Activated CD4-positive, alpha-beta T cell treated with anti-CD3 and anti-CD28 coated beads for 36 hours (primary cell): ENCODE measurements at places on chromosomes 2 and 18.

DNA sequence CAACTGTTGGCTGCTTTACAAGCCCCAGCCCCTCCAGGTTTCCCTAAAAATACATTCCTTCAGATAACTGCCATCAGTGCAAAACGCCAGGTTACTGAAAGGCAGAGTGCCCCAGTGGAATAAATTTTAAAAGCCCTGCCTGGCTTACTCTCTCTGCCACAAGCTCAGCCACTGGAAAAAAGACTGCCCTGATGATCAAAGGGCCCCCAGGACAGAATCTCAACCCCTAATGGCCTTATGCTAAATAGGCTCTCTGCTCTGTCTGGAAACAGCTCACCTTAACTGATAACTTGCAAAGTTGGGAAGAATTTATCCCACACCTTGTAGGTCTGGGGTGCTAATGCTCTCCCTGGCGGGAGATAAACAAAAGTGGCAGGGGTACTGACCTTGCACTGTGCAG is 33.9 kb downstream of the CFAP53 start:
- no peak for DNase-seq
- H3K27ac ChIP-seq = no peak overlapping the region
- no peaks in the 10 kb centered on the region for H3K36me3 ChIP-seq

- peaks cover under 1% of the 10 kb centered on the region for H3K36me3 ChIP-seq
- peaks cover 35% of the 10 kb centered on the region for H3K27me3 ChIP-seq
- H3K4me3 ChIP-seq = no peak overlapping the region
- H3K27ac ChIP-seq = no peak overlapping the region
- peaks cover 5% of the 10 kb centered on the region for H3K4me1 ChIP-seq
These were observed 413 bp downstream of the ALKAL2 start for GRCh38 chr2:287471-287885.

- H3K36me3 ChIP-seq = no peaks in the 10 kb centered on the region
- H3K4me1 ChIP-seq = peaks cover 7% of the 10 kb centered on the region
- no peaks in the 10 kb centered on the region for H3K27me3 ChIP-seq
- H3K4me3 ChIP-seq = peak overlapping the region; percentile 24
- DNase-seq = peak; percentile 34
These were observed 151.6 kb downstream of the DTNB start for GRCh38 chr2:25521665-25522387.

DNA sequence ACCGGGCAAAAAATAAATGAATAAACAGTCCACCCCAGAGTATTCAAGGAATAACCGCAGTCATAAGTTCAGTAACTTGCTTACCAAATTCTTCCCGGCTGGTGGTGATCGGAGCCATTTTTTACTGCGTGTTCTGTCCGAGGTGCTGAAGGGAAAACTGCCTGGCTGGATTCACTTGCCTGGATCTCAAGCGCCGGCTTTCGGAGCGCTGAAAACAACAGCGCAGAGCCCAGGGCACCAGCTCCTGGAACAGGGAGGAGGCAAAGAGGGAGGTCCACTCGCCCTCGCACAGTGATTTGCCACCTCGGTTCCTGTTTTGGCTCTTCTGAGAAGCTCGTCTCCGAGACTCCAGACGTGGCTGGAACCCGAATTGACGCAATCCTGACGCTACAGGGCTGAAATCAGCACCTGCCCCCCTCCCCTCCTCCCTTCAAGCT is at the start of gene SYT4:
Gene SYT4 (minus strand): TSS at position 327 of the 437 bp plus-strand sequence. CDS start 209 bp downstream, at position 118.
- no peaks in the 10 kb centered on the region for H3K4me1 ChIP-seq
- DNase-seq = peak; percentile 6
- no peak within 1 kb of the TSS for H3K27ac ChIP-seq
- H3K4me3 ChIP-seq = no peak within 1 kb of the TSS
- H3K27me3 ChIP-seq = peaks cover 3% of the 10 kb centered on the region

DNA sequence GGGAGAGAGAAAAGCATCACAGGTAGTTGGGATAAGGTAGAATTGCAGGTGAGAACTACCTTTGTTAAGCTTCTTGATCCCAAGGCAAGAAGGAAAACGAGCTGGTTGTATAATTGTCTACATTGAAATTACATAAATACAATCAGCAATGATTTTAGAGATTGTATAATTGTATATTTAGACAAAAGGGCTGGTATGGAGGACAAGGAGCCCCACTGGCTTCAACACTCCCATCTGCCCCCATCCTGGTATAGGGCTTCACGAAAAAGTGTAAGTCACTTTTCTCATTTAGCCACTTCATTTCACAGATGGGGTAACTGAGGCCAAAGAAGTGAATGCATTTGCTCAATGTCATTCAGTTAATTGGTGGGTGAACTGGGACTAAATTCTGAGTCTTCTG is 103.3 kb downstream of the MYCN start:
- H3K36me3 ChIP-seq = no peaks in the 10 kb centered on the region
- no peak overlapping the region for H3K4me3 ChIP-seq
- no peak for DNase-seq
- no peak overlapping the region for H3K27ac ChIP-seq
- H3K27me3 ChIP-seq = peaks cover 4% of the 10 kb centered on the region

- H3K4me3 ChIP-seq = no peak overlapping the region
- H3K4me1 ChIP-seq = peaks cover 30% of the 10 kb centered on the region
- no peaks in the 10 kb centered on the region for H3K27me3 ChIP-seq
- DNase-seq = no peak
These were observed 25.9 kb downstream of the ZAP70 start for GRCh38 chr2:97739020-97739892.

DNA sequence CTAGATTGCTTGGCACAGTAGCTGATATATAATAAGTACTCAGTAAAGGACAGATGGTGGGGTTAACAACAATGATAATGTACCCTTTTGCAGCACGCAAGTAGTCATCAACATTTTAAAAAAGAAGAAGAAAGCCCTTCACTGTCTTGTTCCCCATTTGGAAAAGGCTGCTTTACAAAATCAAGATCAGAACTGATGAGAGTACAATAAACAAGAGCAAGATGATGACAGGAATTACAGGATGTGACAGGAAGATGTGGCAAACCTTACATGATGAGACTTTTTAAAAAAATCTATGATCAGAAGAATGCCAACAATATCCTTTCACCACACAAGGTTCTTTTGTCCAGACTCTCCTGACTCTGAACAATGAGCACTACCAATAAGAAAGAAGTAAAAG is 9.1 kb downstream of the TYW5 start:
- no peak overlapping the region for H3K4me3 ChIP-seq
- peak overlapping the region; percentile 24 for H3K27ac ChIP-seq
- peaks cover 28% of the 10 kb centered on the region for H3K36me3 ChIP-seq
- no peaks in the 10 kb centered on the region for H3K27me3 ChIP-seq
- H3K4me1 ChIP-seq = peaks cover 19% of the 10 kb centered on the region
- DNase-seq = no peak

GRCh38 chr2:226797289-226797988 is 2.2 kb downstream of the IRS1 start:
- no peak overlapping the region for H3K27ac ChIP-seq
- no peak overlapping the region for H3K4me3 ChIP-seq
- peaks cover 4% of the 10 kb centered on the region for H3K36me3 ChIP-seq
- peak; percentile 7 for DNase-seq
- no peaks in the 10 kb centered on the region for H3K27me3 ChIP-seq
- peaks cover 33% of the 10 kb centered on the region for H3K4me1 ChIP-seq

DNA sequence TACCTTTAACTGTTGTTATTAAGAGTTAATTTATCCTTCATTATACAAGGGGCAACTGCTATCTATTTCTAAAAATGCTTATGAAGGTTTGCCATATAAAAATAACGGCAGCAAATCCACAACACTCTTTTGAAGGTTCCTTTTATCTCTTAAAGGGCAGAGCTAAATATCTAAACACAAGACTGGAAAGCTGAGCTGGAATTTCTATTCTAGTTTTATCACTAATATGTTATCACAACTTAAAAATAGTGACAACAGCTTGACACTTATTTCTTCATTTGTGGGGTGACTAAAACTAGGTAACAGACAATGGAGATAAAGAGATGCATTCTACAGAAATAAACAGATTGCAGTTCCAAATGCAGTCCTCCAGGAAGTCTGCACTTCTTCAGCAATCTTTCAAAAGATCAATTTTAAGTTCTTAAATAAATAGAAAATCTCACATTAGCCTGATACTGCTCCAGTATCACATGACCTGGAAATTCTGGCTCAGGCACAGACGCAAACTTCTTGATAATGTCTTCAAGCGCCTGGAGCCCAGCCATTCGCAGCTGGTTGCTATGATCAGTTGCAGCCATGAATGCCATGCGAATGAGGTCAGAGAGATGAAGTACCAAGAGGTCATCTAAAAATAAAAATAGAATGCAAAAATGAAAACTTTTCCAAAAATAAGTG is 54.0 kb upstream of the STRN start:
- no peaks in the 10 kb centered on the region for H3K4me1 ChIP-seq
- DNase-seq = no peak
- H3K36me3 ChIP-seq = peaks cover 30% of the 10 kb centered on the region
- no peak overlapping the region for H3K27ac ChIP-seq
- no peaks in the 10 kb centered on the region for H3K27me3 ChIP-seq

DNA sequence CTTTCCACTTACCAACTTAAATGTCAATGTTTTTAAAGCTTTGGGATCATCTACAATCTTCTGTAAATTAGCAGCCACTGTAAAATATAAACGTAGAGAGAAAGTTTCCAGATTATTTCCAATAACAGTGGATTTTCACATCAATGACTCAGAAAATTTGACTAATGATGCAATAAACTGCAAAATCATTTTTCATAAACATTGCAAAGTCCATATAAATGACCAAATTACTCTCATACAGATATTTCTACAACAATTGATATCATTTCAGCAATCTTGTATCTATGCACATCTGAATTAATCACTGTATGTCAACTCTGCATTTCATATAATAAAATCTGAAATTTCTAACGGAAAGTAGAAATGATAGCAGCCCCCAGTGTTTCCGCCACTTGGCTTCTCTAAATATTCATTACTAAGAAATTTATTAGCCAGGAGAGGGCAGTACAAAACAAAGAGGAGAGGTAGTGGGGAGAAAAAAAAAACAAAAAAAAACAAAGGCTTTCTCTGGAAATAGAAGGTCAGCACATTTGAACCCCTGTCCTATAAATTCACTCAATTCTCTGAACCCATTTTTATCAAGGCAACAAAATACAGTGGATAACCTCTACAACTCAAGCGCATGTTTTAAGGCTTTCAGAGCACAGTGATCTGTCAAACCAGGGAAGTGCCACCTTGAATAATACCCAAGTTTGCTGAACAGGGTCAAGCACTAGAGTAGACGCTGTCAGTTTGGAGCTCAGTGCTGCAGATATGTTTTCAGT is 282.6 kb downstream of the STK39 start:
- DNase-seq = no peak
- peaks cover 29% of the 10 kb centered on the region for H3K36me3 ChIP-seq
- no peak overlapping the region for H3K27ac ChIP-seq
- H3K27me3 ChIP-seq = no peaks in the 10 kb centered on the region
- peaks cover 8% of the 10 kb centered on the region for H3K4me1 ChIP-seq

- no peak overlapping the region for H3K4me3 ChIP-seq
- no peaks in the 10 kb centered on the region for H3K36me3 ChIP-seq
- no peaks in the 10 kb centered on the region for H3K4me1 ChIP-seq
- H3K27ac ChIP-seq = no peak overlapping the region
- DNase-seq = no peak
- no peaks in the 10 kb centered on the region for H3K27me3 ChIP-seq
These were observed 170.5 kb upstream of the DOK6 start for GRCh38 chr18:69230204-69230603.

DNA sequence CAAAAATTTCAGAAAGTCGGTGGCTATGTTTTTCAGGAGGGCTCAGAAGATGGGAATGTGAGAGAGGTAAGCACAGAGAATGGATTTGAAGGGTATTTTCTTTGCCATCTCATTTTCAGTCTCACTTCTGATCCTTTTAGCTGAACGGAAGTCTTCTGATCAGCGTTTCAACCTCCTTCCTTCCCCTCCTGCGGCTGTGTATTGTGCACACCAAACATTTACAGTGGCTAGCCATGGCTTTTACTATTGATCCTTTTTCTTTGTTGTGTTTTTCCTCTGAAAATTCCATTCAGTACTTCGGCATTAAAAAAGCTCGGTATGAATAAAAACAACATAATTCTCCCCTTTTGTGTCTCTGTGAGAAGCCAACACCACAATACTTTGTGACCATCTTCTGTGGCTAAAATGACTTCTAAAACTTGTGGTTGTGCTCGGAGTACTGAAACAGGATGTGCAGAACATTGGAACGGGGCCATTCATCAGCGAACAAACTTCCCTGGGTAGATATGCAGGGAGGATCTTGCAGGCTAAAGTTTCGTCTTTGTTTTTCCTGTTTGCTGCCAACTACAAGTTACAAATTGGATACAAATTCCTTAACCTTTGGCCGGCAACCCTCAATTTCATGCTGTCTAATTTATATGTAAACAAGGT is 260.8 kb upstream of the FAM98A start:
- H3K27ac ChIP-seq = no peak overlapping the region
- H3K27me3 ChIP-seq = peaks cover 2% of the 10 kb centered on the region
- peaks cover 14% of the 10 kb centered on the region for H3K4me1 ChIP-seq
- DNase-seq = no peak

DNA sequence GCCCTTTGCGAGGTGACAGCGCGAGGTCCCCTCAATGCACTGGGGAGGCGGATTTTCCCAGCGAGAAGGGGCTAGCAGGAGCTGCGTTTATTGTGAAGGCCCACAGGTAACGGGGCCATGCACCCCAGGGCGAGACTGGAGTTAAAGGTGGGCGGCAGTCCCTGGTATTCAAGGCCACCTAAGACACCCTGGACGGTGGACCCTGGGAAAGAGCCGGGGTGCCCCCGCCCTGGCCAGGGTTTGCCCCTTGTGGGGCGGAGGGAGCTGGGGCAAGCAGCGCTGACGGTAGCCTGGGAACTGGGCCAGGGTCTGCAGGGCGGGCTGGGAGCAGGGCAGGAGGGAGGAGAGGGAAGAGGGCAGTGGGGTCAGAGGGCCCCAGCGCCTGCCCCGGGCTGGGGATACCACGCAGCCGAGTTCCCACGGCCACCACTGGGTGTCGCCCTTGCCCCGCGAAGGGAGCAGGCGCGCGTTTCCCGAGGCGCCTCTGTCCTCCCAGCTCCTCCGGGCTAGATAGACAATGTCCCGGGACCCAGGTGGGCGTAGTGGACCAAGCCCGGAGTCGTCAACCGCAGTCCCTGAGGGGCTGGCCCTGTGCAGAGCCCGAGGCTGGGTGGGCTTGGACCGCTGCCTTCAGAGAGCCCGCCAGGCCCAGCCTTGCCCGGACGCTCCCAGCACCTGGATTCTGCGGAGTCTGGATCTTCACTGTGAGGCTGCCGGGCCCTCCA is 80.2 kb downstream of the SMAD4 start:
- no peak overlapping the region for H3K4me3 ChIP-seq
- DNase-seq = peak; percentile 85
- H3K27me3 ChIP-seq = no peaks in the 10 kb centered on the region
- H3K27ac ChIP-seq = no peak overlapping the region

GRCh38 chr18:25896178-25896780 is 194.1 kb downstream of the SS18 start:
- H3K27ac ChIP-seq = no peak overlapping the region
- no peaks in the 10 kb centered on the region for H3K4me1 ChIP-seq
- H3K36me3 ChIP-seq = no peaks in the 10 kb centered on the region
- H3K4me3 ChIP-seq = no peak overlapping the region

- no peaks in the 10 kb centered on the region for H3K36me3 ChIP-seq
- H3K4me1 ChIP-seq = no peaks in the 10 kb centered on the region
- no peaks in the 10 kb centered on the region for H3K27me3 ChIP-seq
- H3K4me3 ChIP-seq = no peak overlapping the region
These were observed 27.2 kb downstream of the IDH1 start for GRCh38 chr2:208227581-208228232.
